NCI-H1417 (cell line): ENCODE measurements at places on chromosomes 5 and 9.

DNA sequence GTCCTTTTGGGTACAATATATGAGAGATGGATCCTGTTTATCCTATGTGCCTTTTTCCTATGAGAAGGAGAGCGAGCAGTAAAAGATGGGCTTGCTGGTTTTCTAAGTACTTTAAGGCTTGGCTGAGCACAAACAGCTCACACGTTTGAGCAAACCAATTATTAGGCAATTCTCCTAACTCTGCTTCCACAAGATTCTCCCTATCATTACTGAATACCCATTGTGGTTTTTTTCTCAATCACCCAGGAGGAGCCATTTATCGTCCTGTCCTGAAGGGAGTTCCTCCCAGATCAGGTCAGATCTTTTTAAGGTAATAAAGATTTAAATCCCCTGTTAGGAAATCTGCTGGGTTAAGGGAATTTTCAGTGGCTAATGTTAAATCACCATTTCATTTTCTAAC is 19.4 kb upstream of the C1QTNF3 start:
- no peak for DNase-seq

DNA sequence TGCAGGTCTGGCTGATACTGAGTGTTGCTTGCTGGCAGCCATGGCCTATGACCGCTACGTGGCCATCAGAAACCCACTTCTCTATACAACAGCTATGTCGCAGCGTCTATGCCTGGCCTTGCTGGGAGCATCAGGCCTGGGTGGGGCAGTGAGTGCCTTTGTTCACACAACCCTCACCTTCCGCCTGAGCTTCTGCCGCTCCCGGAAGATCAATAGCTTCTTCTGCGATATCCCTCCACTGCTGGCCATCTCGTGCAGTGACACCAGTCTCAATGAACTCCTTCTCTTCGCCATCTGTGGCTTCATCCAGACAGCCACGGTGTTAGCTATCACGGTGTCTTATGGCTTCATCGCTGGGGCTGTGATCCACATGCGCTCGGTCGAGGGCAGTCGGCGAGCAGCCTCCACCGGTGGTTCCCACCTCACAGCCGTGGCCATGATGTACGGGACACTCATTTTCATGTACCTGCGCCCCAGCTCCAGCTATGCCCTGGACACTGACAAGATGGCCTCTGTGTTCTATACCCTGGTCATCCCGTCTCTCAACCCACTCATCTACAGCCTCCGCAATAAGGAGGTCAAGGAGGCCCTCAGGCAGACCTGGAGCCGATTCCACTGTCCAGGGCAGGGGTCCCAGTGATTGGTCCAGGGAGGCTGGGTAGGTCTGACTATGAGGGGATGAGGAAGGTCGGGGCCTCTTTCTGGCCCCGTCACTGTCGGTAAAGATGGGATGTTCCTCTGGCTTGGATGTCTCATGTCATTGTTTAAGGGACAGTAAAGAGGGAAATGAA is 718 bp downstream of the OR5C1 start:
- no peak for DNase-seq

DNA sequence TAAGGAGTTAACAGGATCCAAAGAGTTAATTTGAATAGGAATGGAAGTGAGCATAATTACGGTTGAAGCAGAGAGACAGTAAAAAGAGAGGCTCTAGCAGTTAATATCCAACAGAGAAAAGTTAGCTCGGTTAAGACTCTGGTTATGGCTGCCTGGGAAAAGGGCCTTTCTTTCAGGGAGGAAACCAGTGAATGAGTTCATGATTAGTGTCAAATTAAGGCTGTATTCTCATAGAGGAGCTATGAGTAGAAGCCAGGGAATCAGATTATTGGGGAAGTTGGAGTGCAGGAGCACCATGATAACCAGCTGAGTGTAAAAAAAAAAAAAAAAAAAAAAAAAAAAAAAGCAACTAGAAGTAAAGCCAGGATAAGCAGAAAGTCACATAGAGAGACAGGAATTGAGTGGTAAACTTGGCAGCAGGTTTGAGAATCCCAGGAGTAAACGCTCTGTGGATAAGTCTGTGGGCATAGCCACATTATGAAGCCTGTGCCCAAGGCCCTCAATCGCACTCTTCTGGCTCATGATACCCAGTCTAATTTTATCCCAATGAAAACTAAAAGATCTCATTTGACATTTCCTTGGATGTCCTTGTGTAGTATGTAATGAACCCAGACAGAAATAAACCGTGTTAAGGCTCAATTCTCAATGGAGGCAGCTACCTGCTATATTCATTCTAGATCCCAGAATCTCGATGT is 372.6 kb upstream of the MPDZ start:
- no peak for DNase-seq

- DNase-seq: no peak
Measured at GRCh38 chr5:152465140-152465539, 60.1 kb upstream of the NMUR2 start.

DNA sequence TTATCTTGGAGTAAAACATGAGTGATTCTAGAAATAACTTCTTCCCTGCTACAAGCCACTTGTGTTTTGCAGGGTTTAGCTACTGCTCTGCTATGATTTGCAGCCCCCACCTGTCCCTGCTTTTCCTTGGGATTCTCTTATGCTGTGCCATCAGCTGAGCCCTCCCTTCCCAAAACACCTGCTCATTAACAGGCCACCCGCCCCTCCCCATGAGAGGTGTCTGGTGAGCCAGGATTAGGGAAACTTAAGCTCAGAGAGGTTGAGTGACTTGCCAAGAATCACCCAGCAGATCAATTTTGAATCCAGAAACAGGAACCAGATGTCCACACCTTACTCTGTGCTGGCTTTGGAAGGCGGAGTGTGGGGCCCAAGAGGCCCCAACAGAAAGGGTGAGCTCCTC is 111.7 kb upstream of the CXCL14 start:
- DNase-seq: no peak

GRCh38 chr5:150006318-150006717 is 5.8 kb downstream of the HMGXB3 start:
- DNase-seq: no peak

- DNase-seq: no peak
Measured at GRCh38 chr5:59040804-59041201, 457.9 kb downstream of the RAB3C start.
